T-cell (primary cell): ENCODE measurements at places on chromosomes 12 and 14.

GRCh38 chr14:65915125-65915524, 502.6 kb downstream of the FUT8 start:
- DNase-seq, result no peak

GRCh38 chr14:93936245-93936644, 9.1 kb downstream of the FAM181A start:
- no peak for DNase-seq

DNA sequence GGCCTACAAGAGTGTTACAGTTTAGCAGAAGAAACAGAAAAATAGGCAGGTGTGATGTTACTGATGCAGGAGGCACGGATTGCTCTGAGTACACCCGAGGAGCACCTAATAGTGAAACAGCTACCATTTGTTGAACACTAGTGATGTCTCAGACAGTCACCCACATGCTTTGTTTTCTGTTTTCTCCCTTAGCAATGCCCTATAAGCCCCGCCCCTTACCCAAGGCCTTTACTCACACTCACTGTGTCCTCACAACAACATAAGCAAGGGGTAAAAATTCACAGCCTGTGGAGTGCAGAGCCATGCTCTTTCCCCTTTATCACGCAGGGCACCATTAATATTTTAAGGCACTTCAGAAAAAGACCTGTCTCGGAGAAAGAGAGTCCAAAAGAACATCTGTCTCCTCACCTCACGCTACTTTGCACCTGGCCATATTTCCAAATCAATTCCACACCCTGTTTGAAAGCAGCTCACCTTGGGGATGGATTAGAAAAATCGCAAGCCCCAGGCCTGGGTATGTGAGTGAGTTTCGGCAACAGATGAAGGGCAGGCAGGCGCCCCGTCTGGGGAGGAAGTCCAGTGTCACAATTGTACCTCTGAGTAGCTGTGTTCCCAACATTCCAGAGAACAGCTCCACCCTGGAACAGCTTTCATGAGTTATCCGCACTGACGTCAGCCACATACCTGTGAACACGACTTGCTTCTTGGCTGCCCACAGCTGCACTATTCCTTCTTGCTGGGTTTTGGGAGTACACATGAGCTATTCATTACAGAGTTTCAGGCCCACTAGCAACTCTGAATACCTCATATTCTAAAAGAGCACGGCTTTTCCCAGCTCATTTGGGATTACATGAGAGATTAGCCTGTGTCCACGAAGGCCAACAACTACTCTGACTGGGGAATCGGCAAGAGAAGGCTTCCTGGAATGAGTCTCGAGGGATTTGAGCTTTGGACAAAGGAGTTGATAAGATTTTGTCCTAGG, 26.0 kb downstream of the MAPK1IP1L start:
- no peak for DNase-seq

DNA sequence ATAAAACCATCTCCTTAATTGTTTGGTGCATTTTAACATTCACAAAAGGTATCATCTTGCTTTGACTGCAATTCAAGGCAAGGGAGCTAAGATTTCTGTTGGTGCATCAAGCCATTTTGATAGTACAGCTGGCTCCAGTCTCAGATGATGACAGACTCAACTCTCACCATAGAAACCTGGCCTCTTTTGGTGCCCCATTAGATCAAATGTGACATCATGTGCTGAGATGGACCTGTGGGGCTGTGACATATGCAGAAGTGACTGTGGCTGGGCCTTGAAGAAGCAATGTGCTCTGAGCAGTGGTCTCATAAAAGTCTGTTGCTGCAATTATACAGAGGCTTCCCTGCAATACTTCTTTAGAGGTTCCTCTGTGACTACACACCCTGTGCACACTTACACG, 88.4 kb downstream of the SLC2A13 start:
- no peak for DNase-seq

- no peak for DNase-seq
These were observed 47.8 kb upstream of the KIF21A start for GRCh38 chr12:39490500-39491282.

- DNase-seq, result no peak
These were observed 385.6 kb downstream of the ZFP36L1 start for GRCh38 chr14:68407285-68407684.

DNA sequence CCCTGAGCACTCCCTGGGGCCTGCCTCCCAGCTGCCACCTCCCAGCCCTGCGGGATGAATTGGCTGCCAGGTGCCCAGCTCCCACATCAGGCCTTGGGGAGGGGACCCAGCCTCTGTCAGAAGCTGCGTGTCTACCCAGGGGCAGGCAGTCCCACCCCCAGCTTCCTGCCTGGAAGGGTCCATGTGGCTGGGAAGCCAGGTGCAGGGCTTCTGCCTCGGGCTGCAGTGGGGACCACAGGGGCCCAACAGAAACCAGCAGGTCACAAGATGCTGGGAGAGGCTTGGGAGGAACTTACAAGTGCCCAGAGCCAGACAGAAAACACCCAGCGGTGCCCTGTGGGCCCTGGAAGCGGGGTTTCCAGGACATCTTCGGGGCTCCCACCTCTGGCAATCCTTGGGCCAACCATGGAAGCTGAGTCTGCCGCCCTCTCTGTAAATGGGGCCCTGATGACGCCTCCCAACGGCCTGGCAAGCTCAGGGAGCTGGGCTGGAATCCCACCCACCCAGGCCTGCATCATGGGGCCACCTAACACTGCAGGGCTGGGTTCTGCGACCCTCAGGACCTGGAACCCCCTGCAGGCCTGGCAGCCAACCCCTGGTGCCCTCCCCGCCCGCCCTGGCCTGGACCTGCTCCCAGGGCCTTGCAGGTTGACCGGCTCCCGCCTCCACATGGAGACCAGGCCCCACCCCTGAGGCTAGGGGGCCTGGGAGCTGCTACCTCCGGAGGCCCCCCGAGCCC, 36.6 kb downstream of the CCNK start:
- DNase-seq, result no peak

DNA sequence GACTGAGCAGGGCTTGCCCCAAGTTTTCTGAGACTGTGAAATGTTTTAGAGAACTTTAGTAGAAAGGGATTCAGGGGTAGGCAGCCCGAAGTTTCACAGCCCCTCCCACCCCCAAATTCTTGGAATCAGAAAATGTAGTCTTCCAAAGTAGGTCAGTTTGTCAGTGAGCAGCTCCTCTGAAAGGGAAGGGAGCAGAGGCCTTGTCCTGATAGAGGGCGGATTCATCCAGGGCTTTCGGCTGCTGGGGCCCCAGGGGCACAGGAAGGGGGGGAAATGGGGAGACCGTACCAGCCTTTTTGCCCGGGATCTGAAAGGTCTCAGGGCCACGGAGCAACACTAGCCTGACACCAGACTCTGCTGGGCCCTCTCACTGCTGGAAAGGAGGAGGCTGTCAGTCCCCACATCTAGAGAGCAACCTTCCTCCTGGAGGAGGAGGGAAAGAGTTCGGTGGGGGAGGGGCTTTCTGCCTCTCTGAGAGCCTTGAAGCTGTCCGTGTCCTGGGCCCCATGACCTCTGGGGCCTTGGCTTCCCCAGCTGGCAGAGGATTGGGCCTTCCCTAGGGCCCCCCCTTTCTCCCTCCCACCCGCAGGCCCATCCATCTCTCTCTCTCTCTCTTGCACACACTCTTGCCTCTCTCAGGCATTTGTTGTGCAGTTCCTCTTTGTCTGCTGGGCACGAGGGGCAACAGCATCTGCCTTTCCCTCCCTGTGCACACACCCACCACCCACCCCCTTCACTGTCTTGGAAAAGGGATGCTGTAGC, at the start of gene IKZF4:
Gene IKZF4, plus strand, starts transcription at position 621 of the 762 bp plus-strand sequence. CDS start 451 bp downstream, outside the sequence.
- DNase-seq, result no peak

- DNase-seq, result no peak
These were observed 43.3 kb downstream of the BEST3 start for GRCh38 chr12:69655616-69656340.

DNA sequence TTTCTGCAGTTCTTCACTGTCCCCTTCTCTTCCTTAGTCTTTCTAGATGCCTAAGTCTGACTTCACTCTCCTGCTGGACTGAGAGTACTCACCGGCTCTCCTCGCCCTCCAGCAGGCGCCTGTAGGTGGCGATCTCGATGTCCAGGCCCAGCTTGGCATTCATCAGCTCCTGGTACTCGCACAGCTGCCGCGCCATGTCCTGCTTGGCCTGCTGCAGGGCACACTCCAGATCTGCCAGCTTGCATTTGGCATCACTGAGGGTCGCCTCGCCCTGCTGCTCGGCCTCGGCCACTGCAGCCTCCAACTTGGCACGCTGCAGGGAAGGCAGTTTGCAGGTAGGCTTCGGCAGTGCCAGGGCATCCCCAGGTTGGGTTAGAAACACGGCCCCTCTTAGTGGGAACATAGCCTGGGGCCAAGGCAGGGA, 5.2 kb downstream of the KRT84 start:
- DNase-seq, result no peak

GRCh38 chr12:58029260-58029659, 87.9 kb downstream of the ATP23 start:
- no peak for DNase-seq

DNA sequence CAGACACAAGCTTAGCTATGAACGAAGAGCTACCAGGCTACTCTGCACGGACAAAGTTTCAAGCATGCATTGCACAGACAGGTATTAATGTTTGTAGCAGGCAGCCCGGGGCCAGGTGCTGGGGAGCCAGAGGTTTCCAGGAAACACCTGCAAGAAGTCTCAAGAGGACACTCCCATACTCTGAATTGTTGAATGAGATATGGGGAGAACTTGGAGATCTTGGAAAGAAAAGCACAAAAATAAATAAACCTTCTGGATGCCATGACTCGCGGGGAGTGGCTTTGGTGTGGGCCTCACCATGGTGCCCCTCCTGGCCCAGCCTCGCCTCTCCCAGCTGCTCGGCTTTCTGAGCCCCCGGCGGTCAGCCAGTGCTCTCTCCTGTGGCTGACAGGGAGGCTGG, 186.8 kb downstream of the TTC7B start:
- no peak for DNase-seq

DNA sequence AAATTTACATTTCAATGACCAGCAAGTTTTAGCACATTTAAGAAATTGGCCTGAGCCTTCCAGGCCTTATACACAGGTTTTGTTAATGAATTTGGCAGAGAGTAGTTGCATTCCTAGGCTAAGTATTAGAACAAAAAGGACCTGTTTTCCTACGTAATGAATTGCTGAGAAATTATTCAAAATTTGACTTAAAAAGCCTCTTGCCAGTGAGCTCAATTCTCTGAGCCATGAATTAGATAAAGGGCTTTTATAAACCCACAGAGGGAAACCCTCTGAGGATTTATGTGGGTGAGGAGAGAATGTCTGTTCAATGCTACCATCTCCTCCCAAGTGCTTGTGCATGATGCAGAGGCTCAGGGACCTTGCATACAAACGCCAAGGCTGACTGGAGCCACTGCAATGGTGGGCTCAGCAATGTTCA, 94.5 kb upstream of the PELI2 start:
- DNase-seq, result no peak

GRCh38 chr14:100416081-100416680, 93.0 kb downstream of the SLC25A47 start:
- no peak for DNase-seq

DNA sequence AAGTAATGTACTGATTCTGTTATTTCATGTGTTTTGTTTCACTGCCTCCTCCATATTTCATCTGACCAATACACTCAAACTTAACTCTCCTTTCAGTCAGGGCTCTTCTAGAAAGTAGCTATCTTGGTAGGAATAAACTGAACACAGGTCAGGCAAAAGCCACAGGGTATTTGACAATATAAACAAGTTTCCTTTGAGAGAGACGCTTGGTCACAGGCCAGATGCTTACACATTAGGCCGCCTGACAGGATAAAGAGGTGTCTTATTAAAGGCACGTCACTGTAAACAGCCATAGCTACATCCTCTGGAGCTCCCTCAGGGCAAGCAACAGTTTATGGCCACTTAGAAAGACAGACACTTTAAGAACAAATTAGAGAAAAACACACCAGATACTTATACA, 607.5 kb downstream of the SLC6A15 start:
- DNase-seq, result no peak

DNA sequence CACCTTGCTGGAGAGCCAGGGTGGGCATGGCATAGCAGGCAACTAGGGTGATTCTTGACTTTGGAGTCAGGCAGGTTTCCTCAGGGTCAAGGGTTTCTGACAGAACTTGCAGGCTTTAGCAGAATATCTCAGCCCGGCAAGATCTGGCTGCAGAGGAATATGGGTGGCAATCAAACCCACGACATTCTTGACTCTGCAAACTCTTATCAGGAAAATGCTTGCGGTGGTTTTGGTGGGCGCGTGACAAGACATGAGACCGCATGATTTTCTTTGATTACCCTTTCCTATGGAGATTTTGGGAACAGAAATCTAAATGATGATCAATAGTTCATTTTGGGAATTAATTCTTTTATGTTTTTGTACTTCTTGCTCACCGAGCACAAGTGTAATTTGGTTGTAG, 449.5 kb downstream of the VRK1 start:
- no peak for DNase-seq

DNA sequence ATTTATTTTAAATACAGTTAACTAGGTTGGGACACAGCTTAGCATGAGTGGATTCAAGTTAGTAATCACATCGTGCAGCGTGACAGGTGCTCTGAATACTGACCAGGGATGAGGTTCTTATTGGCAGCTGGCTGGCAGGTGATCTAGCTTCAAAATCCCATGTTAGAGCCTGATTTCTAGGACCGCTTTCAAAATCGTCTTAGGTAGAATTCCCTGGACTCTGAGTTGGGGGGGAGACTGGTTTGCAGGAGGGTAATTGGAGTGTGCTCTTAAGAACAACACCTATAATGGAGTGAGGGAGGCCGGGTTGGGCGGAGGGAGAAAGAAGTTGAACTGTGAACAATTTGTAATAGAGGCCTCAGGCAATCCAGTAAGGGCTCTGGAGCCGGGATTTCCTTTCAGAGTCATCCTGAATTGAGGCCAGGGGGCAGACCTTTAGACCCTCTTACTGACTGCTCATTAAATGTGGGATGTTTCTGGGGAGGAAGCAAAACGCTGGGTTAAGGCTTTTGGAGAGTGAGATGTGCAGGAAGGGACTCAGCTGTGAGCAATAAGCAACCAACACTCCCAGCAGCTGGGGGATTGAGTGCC, 874 bp upstream of the YARS2 start:
- DNase-seq, result no peak

DNA sequence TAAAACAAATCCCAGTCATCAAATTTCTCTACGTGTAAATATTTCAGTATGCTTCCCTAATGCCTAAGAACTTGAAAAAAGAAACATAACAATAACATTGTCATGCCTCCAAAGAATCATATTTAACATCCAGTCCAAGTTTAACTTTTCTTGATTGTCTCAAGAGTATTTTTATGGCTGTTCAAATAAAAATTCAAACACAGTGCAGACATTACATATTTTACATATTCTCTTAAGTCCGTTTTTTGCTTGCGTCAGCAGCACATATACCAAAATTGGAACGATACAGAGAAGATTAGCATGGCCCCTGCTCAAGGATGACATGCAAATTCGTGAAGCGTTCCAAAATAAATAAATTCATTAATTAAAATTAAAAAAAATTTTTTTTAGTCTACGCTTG, 23.3 kb upstream of the EEA1 start:
- no peak for DNase-seq
